CD4-positive, alpha-beta T cell treated with Interleukin-6 at 100 ng/mL for 8 hours (primary cell): ENCODE measurements at places on chromosomes 4 and X.

GRCh38 chr4:77306496-77306895 lies 149.5 kb downstream of the CCNG2 start:
- DNase-seq: no peak

- DNase-seq: no peak
Observed at GRCh38 chr4:170259631-170260153, 169.9 kb upstream of the AADAT start.

- DNase-seq: no peak
Observed at GRCh38 chrX:134761788-134762187, 103.5 kb upstream of the PLAC1 start.

DNA sequence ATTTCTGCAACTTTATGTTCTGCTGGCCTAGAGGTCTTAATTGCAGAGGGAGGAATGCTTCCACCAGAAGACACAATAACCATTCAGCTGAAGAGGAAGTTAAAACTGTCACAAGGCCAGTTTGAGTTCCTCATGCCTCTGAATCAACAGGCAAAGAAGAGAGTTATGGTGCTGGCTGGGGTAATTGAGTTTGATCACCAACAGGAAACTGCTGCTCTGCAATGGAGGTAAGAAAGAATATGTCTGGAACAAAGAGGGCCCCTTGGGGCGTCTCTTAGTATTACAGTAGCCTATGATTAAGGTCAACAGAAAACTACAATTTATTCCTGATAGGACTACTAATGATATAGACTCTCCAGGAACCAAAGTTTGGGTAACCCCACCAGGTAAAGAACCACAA lies 744.0 kb downstream of the FSTL5 start:
- DNase-seq: no peak

GRCh38 chr4:1170156-1170975 lies 2.0 kb downstream of the SPON2 start:
- DNase-seq: no peak

GRCh38 chr4:43362875-43363636 lies 470.5 kb downstream of the GRXCR1 start:
- DNase-seq: no peak

DNA sequence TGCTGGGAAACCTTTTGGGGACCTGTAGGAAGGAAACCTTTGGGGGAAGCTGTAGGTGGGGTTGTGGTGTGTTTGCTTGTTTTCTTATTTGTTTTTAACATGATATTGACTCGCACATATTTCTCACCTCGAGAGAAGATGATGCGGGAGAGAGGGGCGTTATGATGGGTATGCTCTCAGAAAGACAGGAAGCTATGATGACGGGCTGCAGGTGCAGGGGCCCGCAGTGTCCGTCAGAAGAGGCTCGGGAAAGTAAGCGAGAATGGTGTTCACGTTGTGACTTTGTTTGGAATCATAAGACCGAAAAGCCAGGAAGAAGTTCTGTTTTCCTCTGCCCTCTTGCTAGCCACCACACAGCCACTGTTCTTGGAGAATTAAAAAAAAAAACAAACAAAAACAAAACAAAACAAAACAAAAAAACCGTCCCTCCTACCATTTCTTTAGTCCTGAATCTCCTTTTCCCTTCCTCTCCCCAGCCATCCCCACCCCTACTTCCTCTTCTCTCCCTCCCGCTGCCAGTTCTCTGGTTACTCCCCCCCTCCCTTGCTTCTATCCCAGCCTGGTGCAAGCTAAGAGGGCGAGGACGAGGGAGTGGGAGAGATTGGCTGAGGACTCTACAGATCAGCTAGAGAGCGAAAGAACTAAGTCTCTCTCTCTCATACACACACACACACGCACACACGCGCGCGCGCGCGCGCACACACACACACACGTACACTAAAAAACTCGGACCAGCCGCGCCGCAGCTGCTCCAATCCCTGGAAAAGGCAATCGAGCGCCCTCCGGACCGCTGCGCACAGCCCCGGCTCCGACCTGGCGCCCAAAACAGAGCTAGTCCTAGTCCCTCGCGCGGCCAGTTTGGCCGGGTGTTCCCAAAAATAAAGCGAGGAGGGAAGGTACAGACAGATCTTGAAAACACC lies at the start of gene BMP3:
TSS of gene BMP3 (plus strand) at position 648 of the 920 bp plus-strand sequence. CDS start 577 bp downstream, outside the sequence.
- no peak for DNase-seq

- no peak for DNase-seq
Observed at GRCh38 chrX:11465648-11466411, 172.6 kb downstream of the AMELX start.

GRCh38 chrX:79181401-79181800 lies 36.9 kb downstream of the GPR174 start:
- no peak for DNase-seq

- DNase-seq: no peak
Observed at GRCh38 chr4:143156853-143157252, 27.9 kb upstream of the USP38 start.

DNA sequence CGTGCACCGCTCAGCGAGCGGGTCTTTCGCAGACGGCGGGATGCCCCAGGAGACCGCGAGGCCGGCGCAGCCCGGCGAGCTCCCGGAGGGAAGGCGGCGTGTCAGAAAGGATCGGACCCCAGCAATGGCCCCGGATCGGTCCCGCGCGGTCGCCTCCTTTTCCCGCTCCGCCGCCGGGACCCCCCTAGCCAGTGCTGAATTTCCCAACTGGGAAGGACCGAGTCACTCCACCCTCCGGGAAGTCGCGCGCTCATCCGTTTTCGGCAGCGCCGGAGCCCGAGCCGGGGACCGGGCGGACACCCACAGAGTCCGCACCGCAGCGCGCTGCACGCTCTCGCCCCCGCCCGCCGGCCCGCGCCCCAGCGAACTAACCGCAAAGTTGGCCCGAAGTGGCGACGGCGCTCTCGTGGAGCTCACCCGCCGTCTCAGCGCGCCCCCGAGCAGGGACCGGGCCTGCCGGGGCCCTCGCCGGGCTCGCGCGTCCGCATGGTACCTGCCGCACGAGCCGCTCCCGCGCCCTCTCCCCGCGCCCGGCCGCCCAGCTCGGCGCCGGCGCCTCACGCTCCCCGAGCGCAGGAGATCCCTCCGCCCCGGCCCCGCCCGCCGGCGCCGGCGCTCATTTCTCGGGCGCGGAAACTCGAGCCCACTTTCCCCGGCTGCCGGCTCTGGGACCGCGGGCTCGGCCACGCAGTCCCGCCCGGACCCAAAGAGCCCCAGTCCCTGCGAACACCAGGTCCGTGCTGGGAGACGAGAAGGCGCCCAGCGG lies at the start of gene FAT1:
TSS of gene FAT1 (minus strand) at position 565 of the 766 bp plus-strand sequence. CDS start 14,029 bp downstream, outside the sequence.
- DNase-seq: no peak

GRCh38 chrX:82589410-82589809 lies 918.7 kb upstream of the POU3F4 start:
- DNase-seq: no peak

- DNase-seq: no peak
Observed at GRCh38 chr4:181877329-181877848, 365.8 kb upstream of the TENM3 start.

DNA sequence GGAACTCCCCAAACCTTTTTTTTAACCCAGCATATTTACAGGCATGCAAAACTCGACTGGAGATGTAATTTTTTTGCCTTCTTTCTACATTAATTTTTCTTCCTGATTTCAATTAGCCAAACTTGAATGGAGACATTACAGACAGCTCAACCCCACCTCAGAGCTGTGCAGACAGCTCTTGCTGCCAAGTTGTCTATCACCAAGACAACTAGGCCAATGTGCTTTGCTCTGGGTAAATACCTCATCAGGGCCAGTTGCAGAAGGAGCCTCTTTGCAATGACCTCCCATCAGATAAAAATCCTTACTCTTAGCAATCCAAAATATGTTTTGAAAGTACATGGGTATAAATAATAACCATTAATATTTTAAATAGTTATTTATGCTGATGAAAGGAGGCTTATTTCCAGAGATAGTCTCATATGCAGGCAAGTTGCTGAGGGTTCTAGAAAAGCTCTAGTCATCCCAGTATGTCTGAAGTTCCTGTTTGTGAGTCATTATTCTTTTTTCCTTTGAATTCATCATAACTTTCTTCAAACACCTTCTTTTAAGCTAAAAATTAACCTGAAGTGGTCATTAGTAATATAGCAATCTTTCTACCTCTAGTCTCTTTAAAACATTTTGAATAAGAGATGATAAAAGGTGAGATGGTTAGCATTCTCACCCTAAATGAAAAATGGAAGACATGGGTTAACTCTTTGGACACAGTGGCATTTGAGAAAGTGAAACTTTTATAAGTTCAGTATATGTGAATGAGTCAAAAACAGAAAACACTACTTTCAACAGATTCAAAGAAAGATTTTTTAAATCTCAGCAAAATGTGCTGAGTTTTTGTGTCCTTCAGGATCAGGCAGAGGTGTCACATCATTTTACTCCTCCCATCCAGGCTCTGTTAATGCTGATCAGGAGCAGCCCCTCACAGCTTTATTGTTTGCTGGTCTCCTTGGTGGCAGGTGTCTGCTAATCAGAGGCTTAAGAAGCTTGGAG lies 475.5 kb upstream of the FGF16 start:
- no peak for DNase-seq

DNA sequence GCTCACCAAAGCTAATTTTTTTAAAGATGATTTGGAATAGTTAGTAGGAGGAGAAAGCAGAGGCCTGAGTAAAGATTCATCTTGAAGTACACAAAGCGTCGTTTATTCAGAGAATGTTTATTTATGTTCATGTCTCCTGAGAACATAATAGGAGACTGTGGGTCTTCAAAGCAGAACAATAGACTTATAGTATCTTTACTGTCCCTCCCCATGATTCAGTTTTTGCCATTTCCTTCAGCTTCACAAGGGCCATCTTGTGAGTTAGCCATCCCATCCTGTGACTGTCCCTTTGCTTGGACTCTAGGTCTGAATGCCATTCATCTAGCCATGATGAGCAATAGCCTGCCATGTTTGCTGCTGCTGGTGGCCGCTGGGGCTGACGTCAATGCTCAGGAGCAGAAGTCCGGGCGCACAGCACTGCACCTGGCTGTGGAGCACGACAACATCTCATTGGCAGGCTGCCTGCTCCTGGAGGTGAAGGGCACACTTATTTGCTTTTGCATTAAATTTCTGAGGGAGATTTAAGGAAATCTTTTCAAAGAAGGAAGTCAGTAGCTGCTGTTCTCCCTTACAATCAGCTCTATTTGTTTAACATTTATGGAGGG lies 105.8 kb downstream of the NFKB1 start:
- no peak for DNase-seq

GRCh38 chrX:40043895-40044294 lies 53.9 kb downstream of the BCOR start:
- DNase-seq: no peak

DNA sequence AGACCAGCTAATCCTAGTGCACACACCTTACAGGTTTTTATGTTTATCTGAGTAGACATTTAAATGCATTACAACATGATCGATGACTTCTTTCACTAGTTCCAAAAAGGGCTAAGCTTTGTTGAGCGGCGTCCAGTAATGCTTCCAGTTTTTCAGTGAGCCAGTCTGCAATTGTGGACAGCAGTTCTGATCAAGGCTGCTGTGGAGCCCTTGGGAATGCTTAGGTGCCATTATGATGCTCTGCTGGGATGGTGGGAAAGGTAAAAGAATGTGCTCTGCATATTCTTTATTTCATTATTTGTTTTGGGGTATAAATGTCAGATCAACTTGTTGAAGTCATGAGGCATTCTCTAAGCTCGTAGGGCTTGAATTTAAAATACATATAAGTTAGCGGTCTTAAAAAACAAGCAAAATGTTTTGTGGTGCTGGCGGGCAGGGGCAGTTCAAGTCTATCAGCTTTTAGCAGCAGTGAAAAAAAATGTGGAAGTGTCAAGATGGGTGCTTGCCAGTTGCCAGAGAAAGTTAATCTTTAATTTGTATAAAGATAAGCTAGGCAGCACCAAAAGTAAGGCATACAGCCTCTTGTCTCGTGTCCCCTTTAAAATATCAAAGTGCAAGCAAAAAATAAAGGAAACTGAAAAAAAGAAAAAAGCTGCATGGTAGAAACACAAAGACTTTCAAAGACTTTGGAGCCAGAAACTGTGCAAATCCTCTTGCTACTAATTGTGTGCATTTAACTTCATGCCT lies 5.8 kb downstream of the MID1IP1 start:
- peak; percentile 9 for DNase-seq

GRCh38 chrX:39426101-39426500 lies 624.8 kb downstream of the MID1IP1 start:
- no peak for DNase-seq

GRCh38 chr4:42676066-42676951 lies 19.4 kb upstream of the ATP8A1 start:
- DNase-seq: no peak

DNA sequence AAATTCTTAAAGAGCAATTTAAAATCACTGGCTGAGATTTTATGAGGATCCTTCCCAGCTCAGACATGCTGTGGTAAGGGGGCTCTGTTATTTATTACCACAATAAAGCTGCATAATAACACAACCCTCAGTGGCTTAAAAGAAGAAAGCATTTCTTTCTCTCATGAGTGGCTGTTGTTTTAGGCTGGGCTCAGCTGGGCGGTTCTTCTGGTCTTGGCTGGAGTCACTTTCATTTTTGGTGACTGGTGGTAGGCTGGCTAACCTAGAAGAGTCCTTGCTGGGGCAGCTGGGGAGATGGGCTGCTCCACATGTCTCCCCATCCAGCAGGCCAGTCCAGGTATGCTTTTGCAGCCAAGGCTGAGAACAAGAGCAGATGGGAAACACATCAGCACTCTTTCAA lies 113.0 kb upstream of the MSX1 start:
- DNase-seq: no peak

DNA sequence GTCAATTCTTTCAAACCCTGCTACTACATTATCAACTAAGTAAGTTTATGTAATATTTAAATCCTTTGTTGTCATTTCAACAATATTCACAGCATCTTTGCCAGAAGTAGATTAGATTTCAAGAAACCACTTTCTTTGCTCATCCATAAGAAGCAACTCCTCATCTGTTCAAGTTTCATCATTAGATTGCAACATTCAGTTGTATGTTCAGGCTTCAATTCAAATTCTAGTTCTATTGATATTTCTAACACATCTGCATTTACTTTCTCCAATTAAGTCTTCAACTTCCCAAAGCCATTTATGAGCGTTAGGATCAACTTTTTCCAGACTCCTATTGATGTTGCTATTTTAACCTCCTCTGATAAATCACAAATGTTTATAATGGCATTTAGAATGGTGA lies 66.1 kb downstream of the BMP3 start:
- no peak for DNase-seq

DNA sequence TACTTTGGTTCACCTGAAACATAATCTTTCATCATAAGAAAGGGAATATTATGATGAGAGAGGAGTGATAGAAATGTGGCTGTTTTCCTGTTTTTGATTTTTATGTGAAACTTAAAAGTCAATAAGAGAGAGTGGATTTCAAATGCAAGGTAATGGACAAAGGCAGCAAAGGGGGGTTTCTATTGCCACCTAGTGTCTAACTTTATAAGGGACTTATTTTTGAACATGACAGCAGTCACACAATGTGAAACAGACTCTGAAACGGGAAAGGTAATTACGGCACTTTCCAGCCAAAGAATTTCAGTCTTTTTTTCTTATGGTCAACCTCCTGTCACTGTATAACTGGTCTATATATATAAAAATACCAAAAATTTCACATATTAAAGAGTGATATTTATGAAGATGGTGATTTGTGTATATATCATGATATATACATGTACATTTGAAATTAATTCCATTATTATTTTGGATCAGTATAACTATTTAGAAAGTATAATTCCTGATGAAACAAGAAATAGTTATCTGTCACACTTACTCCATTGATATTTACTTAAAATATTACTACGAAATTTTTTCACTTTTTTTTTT lies 127.1 kb downstream of the FBXO8 start:
- DNase-seq: no peak

GRCh38 chr4:5750052-5750945 lies 39.3 kb downstream of the EVC start:
- no peak for DNase-seq

GRCh38 chrX:104641176-104641575 lies 75.2 kb downstream of the IL1RAPL2 start:
- no peak for DNase-seq

GRCh38 chr4:55540271-55540670 lies 6.4 kb downstream of the CLOCK start:
- no peak for DNase-seq
